G401 (cell line): ENCODE measurements at places on chromosomes 6 and 20. TPM values are rescaled to one million over a fixed set of nuclear protein-coding genes. Genes with fewer than 3 reads are reported as not detected.

Gene C6orf58
- not detected in 2 replicates for total RNA-seq

DNA sequence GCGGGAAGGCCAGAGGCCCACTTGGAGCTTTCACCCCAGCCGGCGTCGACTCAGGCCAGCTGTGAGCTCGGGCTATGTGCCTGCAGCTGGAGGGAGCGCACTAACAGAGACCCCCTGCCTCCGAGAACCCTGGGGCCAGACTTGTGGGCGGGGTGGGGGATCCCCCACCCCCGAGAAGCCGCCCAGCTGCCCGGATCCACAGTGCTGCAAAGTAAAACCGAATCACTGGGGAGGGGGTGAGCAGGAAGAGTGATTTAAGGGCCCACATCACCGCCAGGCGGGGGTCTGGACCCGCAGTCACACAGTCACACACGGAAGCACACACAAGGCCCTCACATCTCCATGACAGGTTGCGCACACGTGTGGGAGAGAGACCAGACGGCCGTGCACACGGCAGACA, 48.7 kb downstream of the KCNQ2 start:
- DNase-seq = no peak

GRCh38 chr6:31882344-31882743, 3.5 kb upstream of the SLC44A4 start:
- DNase-seq = peak; percentile 37

GRCh38 chr6:33177552-33178446, 14.5 kb downstream of the COL11A2 start:
- no peak for DNase-seq

DNA sequence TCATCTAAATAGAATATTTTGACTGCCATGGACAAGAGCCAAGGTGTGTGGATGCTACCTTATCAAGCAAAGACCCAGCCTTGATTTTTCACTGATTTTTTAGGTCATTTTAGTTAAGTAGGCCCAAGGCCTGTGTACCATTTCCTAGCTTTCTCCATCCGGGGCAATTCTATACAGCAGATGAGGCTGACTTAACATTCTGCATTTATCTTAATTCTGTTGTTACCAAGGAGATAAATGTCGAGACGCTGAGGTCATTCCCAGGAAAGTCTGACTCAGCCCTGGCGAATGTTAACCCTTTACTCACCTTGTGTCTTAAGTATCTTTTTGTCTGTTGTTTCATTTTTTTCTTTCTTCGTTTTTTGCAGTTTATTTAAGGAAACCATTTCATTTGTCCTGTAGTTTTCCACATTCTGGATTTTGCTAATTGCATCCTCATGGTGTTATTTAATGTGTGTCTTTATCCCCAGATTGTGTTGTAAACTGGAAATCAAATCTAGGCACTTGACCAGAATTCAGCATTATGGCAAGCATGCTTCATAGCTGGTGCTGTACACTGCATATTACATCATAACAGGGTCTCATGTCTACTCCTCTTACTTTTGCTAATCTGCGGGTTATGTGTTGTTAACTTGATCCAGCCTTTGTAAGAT, 277.0 kb downstream of the CDKAL1 start:
- peak; percentile 13 for DNase-seq
